ENCODE measurements at places on chromosomes 6 and 20.
A peak's percentile ranks its signal among the peaks of the same experiment; 100 is the strongest.

DNA sequence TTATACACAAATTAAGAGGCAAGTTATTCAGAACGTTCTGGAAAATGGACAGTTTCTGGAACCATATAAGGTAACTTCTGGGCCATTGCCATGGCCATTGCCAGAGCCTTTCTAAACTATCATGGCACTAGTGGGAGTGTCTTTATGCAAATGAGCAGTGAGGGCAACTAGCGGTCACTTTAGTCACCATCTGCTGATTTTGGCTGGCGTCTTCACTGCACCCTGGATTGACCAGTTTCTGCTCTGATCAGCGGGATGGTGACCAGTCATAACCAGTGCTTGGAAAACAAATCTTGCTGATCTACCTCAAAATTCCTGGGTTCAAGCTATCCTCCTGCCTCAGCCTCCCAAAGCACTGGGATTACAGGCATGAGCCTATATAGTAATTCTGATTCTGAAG, 7.3 kb upstream of the SNTA1 start:
- DNase-seq = no peak

GRCh38 chr20:8796088-8796660, 272.7 kb upstream of the PLCB4 start:
- DNase-seq = no peak

- DNase-seq = no peak
Observed at GRCh38 chr6:35392773-35393672, 50.7 kb downstream of the PPARD start.

DNA sequence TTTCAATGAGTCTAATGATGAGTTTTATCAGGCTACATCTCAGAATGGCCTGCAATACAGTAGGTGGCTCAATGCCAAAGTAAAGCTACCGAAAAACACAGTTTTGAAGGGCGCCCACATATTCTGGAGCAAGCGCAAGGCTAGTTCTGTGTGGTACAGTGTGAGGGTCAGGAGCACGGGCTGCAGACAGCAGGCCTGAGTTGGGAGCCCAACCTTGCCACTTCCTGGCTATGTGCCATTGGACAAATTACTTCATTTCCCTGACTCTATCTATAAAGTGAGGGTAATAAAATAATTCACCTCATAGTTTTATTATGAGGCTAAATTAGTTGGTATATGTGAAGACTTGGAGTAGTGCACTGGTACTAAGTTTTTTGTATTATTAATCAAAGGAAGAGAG, 150.7 kb downstream of the OPN5 start:
- DNase-seq = no peak

DNA sequence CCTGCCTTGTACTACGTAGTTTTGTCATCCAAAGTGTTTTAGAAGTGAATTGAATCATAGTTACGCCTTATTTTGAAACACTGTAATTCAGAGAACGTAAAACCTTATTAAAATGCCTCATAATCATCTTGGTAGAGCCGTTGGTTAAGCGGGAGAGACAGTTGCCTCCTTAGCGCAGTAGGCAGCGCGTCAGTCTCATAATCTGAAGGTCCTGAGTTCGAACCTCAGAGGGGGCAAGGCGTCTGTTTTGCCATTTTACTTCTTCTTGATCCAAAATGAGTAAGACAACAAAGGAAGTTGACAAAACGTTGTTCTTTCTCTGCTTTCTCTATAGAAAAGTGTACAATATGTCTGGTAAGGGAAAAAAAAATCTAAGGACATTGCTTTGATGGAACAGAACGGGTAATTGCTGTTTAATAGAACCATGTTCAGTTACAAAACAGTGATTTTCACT, 20.7 kb upstream of the TRIM27 start:
- peak; percentile 65 for DNase-seq

DNA sequence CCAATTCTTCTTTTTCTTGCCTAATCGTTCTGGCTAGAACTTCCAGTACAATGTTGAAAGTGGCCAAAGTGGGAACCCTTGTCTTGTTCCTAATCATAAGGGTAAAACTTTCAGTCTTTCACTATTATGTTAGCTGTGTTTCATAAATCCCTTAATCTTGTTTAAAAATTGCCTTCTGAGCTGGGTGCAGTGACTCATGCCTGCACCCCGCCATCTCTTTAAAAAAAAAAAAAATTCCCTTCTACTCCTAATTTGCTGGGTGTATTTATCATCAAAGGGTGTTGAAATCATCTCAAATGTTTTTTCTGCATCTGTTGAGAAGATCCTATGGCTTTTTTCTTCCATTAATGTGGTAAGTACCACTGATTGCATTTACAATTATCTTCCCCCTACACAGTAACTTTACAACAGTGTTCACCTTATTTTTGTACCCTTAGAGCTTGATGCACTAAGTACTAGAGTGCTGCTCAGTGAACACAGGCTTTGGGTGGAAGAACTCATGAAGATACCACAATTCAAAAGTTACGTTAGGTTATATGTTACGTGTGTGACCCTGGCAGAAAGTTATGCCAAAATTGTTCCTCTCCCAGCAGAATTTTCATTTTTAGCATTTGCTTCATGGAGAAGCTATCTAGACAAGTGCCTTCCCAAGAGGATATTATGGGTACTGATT, 9.7 kb downstream of the SNRPB start:
- no peak for DNase-seq

DNA sequence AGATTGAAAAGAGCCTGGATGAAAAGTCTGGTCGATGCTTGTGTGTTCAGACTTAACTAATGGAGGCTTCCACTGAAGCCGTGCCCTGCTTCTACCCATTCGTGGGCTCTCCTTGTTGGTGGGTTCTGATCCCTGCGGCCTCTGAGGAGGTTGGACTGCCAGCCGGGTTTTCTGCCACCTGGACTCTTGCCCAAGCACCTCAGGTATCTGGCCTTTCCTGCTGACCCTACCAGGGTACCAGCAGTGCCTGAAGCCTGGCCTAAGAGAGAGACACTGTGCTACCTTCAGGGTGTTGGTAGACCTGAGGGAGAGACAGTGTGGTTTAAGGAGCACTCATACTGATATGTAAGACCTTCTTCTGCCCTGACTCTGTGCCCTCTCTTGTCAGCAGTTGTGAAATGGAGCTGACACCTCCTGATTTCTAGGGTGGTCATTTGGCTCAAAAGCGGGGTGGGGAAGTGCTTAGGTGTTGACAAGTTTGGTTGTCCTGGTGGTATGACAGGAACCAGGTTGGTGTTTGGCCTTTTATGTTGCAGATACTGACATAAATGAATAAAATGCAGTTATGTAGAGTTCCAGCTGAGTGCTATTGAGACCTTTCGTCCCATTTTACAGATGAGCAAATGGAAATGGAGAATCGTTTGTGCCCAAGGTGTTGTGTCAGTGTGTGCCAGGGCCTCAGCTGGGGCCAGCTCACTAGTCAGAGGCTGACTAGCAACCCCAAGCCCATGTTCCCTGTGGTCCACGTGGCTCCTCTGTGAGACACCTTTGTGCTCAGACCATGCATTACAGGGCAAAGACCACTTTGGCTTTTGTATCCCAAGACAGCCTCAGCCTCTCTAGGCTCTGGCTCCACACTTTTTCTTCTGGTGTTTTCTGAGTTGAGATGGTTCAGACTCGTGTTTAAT, 3.1 kb downstream of the PLCG1 start:
- no peak for DNase-seq

- no peak for DNase-seq
Observed at GRCh38 chr6:34486106-34486740, 20.3 kb downstream of the PACSIN1 start.

GRCh38 chr6:50657513-50657912, 55.8 kb upstream of the TFAP2D start:
- no peak for DNase-seq

Measured in stimulated activated CD4-positive, alpha-beta T cell treated with anti-CD3 and anti-CD28 coated beads, TNF-alpha, amount 100 ng/mL, for 48 hours (primary cell).